Central memory CD4-positive, alpha-beta T cell (primary cell): ENCODE measurements at places on chromosomes 16 and 17.

DNA sequence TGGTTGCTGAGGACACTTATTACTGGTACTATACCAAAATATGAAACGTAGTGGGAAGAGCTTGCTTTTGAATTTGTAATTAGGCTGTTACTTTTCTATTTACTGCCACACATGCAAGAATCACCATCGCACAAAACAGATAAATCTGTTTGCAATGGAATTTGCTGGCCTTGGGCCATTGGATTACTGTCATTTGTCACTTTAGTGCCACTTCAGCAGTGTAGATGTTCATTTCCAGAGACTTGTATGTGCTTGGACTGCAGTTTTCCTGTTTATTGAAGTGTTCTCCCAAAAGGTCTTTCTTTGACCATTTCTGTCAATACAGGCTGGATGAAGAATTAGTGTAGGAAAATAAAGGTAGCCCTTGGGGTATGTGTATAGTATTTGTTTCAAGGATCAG is 4.5 kb downstream of the USP10 start:
- no peak for DNase-seq

GRCh38 chr17:42561897-42562387 is at the start of gene COASY:
Gene COASY (plus strand): TSS chr17:42562148. CDS start chr17:42562623, 475 bp downstream.
- peak; percentile 87 for DNase-seq

- DNase-seq = no peak
Observed at GRCh38 chr16:3143189-3143588, 8.4 kb downstream of the ZNF213 start.

- no peak for DNase-seq
Observed at GRCh38 chr16:15988268-15989013, 39.0 kb downstream of the ABCC1 start.

DNA sequence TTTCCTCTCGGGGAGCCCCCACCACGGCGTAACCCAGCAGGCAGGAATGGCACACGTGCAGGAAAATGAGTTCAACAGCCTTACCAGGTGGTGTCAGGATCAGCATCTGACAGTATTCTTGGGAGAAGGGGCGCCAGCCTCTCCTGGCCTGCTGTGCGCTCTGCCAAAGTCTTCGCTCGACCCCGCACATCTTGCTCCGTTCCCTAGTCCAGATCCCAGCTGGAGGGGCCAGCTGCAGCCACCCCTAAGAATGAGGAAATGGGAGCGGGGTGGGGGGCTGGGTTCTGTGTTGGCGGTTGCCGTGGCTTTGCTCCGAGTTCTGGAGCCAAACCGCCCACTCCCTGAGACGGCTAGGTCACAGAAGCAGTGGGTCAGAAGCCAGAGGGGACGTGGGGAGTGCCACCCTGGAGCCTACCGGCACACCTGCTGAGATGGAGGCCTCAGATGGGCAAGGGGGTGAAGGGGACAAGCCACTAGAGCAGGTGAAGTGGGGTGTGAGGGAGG is at the start of gene CHCT1:
Gene CHCT1 (plus strand): TSS at position 328 of the 504 bp plus-strand sequence. CDS start 104 bp downstream, at position 432.
- DNase-seq = no peak

GRCh38 chr17:5951912-5952311 is 118.3 kb upstream of the WSCD1 start:
- no peak for DNase-seq

- no peak for DNase-seq
Observed at GRCh38 chr17:4901648-4902344, 1.1 kb downstream of the CHRNE start.

- no peak for DNase-seq
Observed at GRCh38 chr16:2835638-2836493, 5.8 kb downstream of the ZG16B start.

DNA sequence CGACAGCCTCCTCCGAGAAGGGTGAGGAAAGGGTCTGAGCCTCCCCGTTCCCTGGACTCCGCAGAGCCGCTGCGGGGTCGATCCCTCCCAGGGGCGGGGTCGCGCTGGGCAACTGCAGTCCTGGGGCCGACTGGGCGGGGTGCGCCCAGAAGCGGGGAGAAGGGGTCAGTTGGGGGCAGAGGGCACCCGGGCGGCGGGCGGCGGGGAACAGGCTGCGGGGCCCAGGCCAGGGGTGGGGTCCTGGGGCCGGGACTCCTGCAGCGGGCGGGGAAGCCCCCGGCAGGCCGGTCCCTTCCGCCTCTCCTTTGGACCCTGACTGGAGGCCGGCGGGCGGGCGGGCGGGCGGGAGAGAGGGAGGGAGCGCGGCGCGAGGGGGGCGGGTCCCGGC is 352 bp downstream of the GGNBP2 start:
- DNase-seq = no peak

GRCh38 chr16:28321700-28322411 is 29.5 kb downstream of the SBK1 start:
- no peak for DNase-seq
